ENCODE measurements at places on chromosomes 1 and 21.

DNA sequence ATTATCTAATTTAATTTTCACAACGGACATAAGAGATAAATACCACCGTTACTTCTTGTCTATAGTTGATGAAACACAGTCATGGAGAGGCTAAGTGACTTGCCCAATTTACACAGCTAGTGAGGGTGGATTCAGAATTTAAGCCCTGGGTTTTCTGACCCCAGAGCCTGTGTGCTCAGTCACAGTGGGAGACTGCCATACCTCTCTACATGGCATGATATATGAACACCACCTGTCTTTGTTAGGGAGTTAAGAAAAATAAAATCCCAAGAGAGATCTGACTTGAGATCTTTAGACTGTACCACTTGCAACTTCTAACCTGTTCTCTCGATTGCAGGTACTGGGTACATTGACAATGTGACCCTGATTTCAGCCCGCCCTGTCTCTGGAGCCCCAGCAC is 40.3 kb downstream of the LAMC2 start:
- DNase-seq = no peak

- DNase-seq = no peak
These were observed 1.2 kb upstream of the ABL2 start for GRCh38 chr1:179230721-179231120.

- DNase-seq = no peak
These were observed 639.2 kb upstream of the CXADR start for GRCh38 chr21:16873596-16873995.

GRCh38 chr1:239058190-239058589 is 328.2 kb upstream of the CHRM3 start:
- DNase-seq = no peak

DNA sequence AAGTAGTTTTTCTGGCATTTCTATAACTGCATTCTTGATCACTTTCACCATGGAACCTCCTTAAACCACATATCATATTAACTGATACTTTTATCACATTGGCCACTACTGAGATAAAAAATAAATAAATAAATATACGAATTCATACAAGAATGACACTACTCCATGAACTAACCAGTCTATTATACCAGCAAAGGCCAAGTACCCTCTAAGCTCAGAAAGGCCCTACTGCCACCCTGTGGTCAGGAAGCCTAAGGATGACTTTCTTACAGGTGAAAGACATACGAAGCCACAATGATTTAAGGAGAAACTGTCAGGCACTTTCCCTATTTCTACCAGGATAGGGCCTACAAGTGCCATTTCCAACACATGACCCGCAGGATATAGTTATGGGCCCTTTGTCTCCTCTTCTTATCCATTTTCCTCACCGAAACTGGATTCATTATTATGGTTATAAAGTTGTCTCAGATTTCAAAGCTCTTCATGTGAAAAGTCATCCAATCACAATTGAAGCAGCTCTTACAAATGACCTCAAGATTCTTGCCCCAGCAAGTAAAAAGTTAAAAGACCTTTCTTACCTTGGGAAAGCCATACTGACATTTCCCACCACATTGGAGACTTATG is 23.9 kb downstream of the DNAJC8 start:
- DNase-seq = peak; percentile 49

DNA sequence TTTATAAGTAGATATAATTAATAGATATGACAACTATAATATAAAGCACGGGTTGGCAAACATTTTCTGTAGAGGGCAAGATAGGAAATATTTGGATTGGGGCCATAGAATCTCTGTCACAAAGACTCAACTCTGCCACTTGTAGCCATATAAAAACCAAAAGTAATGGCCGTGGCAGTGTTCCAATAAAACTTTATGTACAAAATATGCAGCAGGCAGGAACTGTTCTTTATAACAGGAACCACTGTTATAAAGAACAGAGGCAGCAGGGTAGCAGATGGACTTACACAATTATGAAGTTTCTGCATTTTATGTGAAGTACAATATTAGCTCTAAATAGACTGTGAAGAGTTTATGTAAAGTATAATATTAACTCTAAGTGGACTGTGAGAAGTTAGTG is 16.9 kb upstream of the QSOX1 start:
- DNase-seq = no peak

DNA sequence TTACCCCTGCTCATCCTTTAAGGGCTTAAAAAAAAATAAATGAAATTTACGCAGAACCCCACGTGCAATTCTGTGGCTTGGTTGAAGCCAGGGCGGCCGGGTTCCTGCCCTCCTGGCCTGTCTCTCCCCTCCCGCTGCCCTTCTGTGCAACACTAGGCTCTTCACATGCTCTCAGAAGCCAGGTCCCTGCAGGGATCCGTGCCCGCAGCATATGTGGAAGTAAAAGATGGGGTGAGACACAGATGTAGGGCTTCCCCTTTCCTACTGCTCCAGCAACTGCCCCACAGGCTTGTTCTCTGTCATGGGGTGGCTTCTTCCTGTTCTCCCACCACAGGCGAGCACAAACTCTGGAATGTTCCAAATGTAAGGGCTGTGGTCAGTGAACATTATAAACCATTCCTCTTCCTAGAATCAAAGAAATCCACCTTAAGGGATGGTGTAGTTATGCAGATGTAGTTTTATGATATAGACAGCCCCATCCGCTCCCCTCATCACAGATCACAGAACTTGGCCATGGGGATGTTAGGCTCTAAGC is 535.4 kb downstream of the KIF26B start:
- no peak for DNase-seq

DNA sequence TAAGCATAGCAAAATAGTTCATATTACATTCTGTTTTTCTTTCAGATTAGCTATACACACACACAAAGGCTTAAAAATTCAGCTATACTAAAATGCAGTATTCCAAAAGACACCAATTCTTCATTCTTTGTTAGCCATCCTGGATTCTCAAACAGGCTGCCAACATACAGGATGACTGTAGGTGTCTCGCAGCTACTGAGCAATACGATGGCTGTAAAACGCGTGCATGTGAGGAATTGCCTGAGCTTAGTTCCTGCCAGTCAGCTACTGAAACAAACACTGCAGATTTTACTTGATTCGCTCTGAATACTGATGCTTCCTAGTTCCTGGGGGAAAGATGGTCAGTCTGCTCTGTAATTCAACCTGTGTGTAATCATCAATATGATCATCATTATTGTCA is 24.7 kb upstream of the HMGN1 start:
- DNase-seq = no peak

DNA sequence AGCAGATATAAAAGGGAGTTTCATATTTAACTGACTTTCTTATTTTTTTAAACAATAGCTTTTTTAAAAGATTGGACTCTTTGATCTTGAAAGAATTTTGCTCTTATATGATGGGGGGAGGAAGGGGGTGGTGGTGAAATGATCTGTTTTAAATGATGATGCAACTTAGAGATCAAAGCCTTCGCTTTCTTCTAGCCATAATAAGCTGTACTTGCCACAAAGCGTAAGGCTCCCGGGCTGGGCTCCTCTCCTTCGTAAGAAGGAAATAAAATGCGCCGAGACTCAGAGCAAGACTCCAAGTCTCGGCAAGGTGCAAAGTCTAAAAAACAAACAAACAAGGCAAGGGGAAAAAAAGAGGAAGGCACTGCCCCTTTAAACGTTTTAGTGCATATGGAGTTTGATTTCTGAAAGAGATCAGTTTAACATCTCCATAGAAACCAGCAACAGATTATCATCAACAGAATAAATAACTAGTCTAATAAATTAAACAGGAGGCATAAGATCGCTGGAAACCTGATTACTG is 3.3 kb downstream of the CASZ1 start:
- no peak for DNase-seq

DNA sequence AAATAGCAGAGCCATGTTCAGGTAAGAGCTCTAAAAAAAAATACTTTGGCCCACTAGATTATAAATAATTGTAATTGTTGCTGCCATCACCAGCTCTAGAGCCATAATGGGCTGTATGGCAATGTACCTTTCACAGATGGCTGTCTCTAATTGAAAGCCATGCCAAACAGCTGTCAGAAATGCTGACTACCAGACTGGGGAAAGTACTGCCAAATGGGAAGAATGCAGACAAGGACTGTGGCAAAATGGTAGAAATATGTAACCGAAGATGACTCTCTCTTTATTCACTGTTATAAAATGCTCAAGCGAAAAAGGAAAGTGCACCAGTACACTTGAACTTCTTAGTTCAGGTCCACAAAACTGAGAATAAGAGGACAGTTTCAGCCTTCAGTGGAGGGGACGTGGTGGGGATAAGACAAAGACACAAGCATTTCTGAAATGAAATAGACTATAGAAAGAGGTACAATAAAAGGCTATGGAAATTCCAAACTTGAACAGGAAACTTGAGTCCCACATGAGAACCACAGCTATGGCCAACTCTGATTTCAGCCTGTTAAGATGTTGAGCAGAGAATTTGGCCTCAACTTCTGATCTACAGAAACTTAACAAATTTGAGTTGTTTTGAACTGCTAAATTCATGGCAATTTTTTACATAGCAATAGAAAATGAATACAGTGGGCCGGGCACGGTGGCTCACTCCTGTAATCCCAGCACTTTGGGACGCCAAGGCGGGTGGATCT is 46.5 kb upstream of the LPGAT1 start:
- no peak for DNase-seq

GRCh38 chr1:162988869-162989268 is 80.3 kb upstream of the RGS4 start:
- no peak for DNase-seq

- no peak for DNase-seq
These were observed 159.7 kb upstream of the NRIP1 start for GRCh38 chr21:15224346-15225086.

DNA sequence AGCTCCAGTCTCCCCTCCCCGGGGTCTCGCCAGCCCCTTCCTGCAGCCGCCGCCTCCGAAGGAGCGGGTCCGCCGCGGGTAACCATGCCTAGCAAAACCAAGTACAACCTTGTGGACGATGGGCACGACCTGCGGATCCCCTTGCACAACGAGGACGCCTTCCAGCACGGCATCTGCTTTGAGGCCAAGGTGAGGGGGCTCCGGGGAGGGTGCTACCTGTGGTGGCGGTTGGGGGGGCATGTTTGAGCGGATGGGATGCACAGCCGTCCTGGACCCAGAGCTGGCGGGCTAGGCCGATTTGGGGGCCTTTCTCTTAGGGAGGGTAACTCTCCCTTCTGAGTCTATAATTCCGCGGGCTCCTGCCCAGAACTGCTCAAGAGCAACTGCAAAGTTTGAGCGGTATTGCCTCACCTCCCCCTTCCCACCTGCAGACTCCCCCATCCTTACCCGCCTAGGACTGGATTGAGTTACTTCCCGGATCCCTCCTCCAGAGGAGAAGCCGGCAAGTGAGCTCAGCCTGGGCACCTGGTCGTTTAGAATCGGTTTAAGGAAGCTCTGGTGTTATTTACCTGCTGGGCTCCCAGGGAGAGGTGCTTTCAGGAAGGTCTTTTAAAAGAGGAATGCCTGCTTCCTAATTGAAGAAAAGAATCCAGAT is 730 bp downstream of the NOS1AP start:
- DNase-seq = peak; percentile 56

GRCh38 chr1:151898519-151898991 is 10.8 kb downstream of the THEM4 start:
- no peak for DNase-seq

DNA sequence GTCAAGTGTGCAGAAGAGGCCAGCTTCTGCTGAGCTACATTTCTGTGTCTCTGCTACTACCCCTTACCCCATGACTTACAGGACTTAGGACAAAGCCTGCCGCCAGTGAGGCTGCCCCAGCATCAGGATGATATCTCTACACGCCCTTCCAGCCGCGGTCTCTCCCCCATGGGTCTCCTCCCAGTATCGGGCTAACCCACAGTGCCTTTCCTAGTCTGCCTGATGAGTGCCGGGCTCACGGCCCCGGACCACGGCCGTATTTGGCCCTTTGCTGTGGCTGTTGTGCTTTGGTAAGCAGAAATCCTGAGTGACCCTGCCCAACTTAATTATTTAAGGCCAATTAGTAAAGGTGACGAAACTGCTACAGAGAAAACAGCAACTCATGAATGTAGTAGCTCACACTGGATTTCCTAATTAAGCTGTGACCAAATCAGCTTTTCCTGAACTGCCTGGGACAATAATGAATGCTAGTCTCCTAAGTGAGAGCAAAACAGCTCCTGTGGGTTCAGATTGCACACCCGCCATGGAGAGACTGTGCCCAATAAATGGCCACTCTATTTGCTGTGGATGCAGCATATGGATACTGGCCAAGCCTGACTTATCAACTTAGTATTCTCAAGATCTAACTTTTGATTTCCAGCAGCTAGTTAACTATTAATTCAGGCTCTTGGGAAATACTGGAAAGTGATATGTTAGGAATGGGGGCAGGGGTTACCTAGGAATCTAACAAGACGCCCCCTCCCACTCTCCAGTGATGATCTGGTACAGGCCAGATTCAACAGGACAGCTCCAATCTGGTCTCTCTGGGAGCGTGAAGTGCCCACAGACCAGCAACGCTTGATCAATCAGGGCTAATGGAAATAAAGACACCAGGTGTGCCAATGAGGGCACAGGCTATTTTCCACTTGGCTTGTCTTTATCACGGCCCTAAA is 123.3 kb upstream of the IFFO2 start:
- peak; percentile 74 for DNase-seq

- no peak for DNase-seq
These were observed 97.1 kb upstream of the DAB1 start for GRCh38 chr1:57520743-57521515.

GRCh38 chr1:226608699-226609505 is 60.3 kb downstream of the STUM start:
- peak; percentile 68 for DNase-seq
